ENCODE measurements at places on chromosomes 6 and 20.

GRCh38 chr6:148868314-148868713, 121.5 kb downstream of the UST start:
- DNase-seq, result peak; percentile 52

GRCh38 chr20:53559816-53560215, 33.8 kb downstream of the ZNF217 start:
- DNase-seq, result no peak

- peak; percentile 58 for DNase-seq
Measured at GRCh38 chr6:109059153-109059552, 35.5 kb downstream of the SESN1 start.

DNA sequence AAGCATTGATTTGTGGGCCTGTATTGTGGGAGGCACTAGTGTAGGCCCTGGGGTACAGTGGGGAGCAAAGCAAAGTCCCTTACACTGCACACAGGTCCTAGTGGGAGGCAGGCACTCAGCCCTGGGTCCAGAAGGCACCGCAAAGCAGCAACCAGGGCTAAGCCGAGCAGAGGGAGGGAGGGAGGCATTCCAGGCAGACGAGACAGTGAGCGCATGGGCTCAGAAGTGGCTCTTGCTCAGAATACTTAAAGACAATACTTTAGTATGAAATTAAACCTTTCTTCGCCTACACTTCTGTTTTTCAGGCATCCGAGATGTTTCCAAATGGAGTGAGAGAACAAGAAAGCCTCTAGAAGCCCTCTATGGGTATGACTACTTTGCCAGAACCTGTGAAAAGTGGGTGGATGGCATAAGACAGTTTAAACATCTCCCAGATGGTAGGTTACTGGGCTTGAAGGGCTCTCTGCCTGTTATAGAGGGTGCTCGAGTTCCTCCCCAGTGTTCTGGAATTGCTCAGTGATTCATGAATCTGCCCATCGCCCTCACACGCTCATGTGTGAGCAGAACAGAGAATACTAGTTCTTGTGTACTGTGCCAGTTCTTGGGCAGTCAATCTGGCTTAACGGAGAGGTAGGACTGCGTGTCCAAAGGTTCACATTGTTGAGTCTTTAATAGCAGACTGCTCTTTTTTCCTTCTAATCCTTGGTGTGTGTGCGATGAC, 18.7 kb downstream of the BPHL start:
- no peak for DNase-seq

DNA sequence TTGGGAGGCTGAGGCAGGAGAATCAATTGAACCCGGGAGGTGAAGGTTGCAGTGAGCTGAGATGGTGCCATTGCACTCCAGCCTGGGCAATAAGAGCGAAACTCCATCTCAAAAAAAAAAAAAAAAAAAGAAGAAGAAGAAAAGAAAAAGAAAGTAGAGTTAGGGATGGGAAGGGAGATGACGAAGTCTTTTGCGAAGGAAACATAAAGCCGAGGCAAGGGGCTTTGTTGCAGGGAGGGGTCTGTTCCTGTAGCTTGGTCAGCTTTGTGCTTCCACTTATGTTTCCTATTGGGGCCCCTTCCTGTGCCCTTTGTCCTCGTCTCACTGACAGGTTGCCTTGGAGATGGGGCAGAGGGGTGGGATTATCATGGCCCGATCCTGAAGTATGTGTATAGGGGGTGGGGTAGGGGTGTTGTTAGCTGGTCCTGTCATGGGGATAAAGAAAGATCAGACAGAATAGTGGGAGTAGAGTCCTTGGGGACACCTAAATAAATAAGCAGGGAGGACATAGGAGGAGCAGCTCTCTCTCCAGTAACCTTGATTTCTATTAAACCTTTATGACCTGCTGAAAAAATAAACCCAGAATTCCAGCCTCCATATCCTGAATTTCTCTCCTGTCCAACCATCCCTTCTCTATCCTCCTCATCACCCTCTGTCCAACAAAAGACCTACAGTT, 1.1 kb upstream of the CLIC1 start:
- DNase-seq, result peak; percentile 57

DNA sequence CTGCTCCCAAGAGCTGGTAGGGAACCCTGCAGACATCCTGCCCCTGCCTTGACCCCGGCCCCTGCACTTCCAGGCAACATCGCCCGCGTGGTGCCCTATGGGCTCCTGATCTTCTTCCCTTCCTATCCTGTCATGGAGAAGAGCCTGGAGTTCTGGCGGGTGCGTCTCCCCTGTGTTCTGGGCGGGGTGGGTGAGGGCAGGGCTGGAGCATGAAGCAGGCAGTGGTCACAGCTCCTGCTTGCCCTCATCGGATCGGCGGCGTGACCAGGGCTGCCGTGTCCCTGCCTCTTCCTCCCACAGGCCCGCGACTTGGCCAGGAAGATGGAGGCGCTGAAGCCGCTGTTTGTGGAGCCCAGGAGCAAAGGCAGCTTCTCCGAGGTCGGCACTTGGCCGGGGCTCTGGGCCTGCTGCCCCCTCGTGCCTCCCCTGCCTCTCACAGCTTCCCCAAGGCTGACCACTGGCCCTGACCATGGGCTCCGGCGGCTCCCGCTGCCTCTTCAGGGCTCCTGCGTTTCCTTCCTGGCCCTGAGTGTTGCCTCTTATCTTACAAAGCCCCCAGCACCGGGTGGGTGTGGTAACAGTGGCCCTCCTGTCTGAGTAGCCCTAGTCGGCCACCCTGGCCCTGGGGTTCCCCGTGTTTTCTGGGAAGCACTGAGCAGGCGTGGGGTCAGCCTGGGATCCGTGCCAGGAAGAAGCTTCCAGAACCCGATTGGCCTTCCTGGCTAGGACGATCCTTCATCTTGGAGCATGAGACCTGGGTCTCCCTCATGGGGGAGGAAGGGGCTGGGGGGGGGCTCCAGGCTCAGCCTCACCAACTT, 8.0 kb upstream of the TNFRSF6B start:
- no peak for DNase-seq

GRCh38 chr6:16719488-16719887, 41.8 kb downstream of the ATXN1 start:
- DNase-seq, result no peak

DNA sequence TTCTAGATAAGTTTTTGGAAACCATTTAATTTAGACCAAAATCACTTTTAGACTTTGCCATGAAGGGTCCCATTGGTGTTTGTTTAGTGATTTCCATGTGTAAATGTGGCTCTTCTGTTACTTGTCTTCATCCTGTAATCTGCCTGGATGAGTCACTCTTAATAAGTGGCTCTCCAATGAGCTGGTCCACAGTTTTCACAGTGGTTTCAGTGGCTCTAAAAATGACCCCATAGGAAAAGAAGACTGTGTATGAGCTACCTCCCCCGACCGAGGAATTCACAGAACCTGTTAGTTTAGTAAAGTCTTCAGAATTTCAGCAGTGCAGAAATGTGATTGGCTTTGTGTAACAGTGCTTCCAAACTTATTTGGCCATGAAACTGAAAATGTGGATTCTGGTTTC, 492.0 kb upstream of the MARCKS start:
- DNase-seq, result no peak

GRCh38 chr20:46142124-46142523, 24.0 kb downstream of the CD40 start:
- DNase-seq, result no peak

GRCh38 chr6:89216411-89216810, 747 bp downstream of the GABRR1 start:
- no peak for DNase-seq

DNA sequence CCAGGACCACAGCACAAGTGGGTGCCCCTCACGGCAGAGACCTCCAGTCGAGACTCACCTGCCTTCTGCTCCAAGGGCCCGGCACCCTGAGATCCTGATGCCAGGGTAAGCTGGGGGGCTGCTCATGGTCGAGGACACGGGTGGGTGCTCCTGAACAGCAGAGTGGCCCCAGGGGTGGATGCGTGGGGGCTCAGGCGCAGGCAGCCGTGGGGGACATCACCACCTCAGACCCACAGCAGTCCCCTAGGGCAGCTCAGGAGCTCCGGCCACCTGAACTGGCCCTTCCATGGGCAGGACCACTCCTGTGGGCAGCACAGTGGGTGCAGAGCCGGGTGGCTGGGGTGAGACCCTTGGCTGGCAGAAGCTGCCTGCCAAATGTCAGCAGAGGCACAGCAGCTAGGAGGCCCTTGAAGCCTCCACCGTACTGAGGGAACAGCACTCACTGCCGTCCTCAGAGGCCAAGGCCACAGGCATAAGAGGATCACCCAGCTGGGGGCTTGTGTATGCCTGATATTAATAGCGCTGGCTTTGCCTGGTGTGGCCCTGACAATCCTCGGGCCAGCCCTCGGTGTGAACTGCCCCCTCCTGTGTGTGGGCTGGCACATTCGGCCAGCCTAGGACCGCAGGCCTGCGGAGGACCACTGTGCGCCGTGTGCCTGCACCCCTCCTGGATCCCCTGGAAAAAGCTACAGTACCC, 5.4 kb downstream of the UCKL1 start:
- DNase-seq, result no peak

GRCh38 chr6:150032598-150032997, 7.3 kb upstream of the RAET1L start:
- DNase-seq, result no peak

- peak; percentile 29 for DNase-seq
Measured at GRCh38 chr20:47703748-47704147, 81.5 kb downstream of the SULF2 start.

DNA sequence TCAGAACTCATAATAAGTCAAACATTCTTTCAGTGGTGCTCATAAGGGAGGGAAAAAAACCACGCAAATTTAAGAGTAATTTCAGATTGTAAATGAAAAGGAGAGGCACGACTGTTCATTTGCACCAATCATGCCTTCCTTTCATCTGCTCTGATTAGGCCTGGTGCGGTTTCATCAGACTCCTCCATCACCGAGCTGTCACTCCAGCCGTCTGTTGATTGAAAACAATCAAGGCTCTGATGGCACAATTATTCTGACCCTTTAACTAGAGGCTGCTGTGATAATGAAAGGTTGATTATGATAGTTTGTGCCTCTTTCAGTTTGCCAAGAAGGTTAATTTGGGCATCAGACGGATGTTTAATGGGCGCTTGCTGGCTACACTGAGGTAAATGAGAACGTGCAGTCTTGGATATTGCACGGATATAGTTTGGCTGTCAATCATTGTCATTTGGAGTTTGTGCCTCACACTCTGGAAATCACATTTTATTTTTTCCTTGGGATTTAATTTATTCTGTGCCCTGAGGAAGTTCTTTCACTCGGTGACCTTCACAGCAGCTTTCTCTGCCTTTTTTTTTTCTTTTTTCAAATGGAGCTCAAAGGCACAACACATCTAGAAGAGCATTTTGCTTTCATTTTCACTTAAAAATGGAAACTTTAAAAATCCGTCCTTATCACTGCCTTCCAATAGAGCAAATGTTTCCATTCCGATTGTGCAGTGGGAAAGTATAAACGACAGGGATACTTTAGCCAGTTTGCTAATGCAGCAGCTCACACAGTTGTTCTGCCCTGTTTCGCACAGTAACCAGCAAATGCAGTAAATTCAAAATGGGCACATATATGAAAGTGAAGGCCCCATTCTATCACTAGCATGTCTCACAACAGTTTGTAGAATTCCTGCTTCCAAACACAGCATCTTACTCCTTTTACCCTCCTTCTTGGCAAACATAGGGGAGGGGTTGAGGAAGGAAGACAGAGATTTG, 172.8 kb downstream of the KLHL32 start:
- peak; percentile 3 for DNase-seq

- DNase-seq, result no peak
Measured at GRCh38 chr6:137486416-137486815, 7.8 kb downstream of the OLIG3 start.

DNA sequence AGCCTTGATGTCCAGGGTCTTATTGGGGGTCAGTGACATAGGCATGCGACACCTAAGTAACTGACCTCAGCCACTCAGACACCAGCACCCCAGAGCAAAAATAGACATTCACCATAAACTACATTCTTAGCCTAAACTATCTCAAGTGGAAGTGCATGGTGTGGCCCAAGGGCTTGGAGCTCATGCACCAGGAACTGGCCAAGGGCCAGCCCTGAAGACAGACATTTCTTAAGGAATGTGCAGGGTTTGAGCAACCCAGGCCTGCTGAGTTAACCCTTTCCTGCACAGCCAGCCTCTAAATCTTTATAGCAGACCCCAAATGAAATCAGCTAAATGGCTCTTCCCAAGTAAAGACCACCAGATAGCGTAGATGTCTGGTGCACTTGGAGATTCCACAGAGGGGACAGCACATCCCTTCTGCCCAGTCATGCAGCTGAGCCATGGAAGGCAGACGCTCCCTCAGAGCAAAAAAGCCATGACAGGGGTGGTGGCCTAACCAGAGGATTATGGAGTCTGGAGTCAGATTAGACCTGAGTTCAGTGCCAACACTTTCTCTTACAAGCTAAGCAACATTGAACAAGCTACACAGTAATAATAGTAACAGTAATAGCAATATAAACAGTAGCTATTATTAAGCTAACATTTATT, 222.6 kb downstream of the ZMYND8 start:
- DNase-seq, result peak; percentile 89

- no peak for DNase-seq
Measured at GRCh38 chr6:167157414-167157813, 366 bp downstream of the GPR31 start.

- DNase-seq, result no peak
Measured at GRCh38 chr20:57559658-57560553, 1.0 kb upstream of the PCK1 start.

GRCh38 chr6:163008186-163008585, 280.4 kb downstream of the PACRG start:
- no peak for DNase-seq

DNA sequence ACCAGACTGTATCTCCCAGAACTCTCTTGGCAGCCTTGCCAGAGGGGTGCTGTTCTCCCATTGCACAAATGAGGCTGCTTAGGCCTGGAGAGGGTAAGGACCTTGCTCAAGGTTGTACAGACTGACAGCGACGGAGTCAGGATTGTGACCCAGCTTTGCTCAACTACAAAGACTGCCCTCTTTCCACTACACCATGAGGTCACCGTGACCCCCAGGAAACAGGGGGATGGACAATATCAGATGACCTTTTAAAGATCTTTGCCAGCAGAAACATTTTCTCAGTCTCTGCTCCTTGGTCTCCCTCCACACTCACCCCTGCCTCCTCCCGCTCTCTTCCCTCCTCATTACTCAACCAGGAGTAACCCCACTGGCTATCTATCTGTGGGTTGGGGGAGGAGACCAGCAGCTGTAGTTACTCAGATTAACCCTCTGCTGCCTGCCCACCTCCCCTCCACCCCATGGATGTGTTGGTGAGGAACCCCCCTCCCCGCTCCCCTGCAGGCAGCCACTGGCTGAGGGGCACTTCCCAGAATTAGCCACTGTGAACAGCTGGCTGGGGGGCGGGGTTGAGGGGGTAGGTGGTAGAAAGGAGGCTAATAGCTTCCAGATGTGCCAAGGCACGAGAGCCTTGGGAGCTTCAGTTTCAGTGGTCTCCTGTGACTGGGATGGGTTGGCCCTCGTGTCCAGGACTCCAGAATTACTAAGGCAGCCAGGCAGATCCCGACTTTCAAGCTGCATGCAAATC, 26.9 kb upstream of the MRPS18A start:
- DNase-seq, result peak; percentile 72

GRCh38 chr6:20211941-20212391, 303 bp downstream of the MBOAT1 start:
- DNase-seq, result peak; percentile 51

DNA sequence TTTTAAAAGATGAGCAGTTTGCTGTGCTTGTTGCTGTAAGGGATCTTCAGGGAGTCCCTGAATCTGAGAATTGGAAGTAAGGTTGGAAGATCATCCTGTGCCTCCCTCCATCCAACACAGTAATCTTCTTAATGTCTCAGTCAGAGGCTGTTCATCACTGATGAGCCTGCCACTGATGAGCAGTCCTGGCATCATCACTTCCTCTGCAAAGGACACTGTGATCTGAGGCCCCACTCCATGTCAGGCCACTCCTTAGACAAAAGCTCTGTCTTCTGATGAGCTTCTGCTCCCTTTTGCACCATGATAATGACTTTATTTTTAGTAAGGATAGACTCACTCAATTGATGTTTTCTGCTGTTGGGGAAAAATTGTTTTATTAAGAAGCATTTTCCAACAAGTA, 121.0 kb downstream of the UST start:
- no peak for DNase-seq
